ENCODE measurements at places on chromosomes 1 and 21.

- no peaks in the 10 kb centered on the region for H3K4me1 ChIP-seq
- H3K27ac ChIP-seq = no peak overlapping the region
- no peak overlapping the region for H3K4me3 ChIP-seq
- H3K36me3 ChIP-seq = no peaks in the 10 kb centered on the region
Measured at GRCh38 chr1:87370544-87370943, 41.9 kb downstream of the LMO4 start.

GRCh38 chr1:17292299-17293160 lies 15.5 kb upstream of the PADI4 start:
- H3K27ac ChIP-seq = peak overlapping the region; percentile 13
- peaks cover 11% of the 10 kb centered on the region for H3K4me1 ChIP-seq
- peaks cover 34% of the 10 kb centered on the region for H3K27me3 ChIP-seq
- H3K36me3 ChIP-seq = no peaks in the 10 kb centered on the region
- DNase-seq = no peak

DNA sequence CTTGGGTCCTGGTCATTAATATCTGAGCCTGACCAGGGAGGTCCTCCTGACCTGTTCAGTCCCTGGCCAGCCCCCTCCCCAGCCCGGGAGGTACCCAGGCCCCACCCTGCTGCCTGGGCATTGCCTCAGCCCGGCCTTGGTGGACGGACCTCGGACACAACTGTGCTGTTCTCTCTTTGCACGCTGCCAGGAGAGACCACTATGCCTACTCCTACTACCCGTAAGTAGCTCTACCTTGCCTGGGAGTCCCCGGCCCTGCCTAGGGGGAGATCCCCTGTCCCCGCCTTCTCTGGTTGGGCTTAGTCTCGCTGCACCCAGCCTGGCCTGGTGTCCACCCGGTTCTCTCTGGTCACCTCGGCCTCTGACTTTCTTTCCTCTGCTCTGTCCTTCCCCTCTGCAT lies 53.2 kb downstream of the PTPRU start:
- H3K27me3 ChIP-seq = no peaks in the 10 kb centered on the region
- H3K36me3 ChIP-seq = no peaks in the 10 kb centered on the region
- DNase-seq = no peak
- H3K4me3 ChIP-seq = no peak overlapping the region

DNA sequence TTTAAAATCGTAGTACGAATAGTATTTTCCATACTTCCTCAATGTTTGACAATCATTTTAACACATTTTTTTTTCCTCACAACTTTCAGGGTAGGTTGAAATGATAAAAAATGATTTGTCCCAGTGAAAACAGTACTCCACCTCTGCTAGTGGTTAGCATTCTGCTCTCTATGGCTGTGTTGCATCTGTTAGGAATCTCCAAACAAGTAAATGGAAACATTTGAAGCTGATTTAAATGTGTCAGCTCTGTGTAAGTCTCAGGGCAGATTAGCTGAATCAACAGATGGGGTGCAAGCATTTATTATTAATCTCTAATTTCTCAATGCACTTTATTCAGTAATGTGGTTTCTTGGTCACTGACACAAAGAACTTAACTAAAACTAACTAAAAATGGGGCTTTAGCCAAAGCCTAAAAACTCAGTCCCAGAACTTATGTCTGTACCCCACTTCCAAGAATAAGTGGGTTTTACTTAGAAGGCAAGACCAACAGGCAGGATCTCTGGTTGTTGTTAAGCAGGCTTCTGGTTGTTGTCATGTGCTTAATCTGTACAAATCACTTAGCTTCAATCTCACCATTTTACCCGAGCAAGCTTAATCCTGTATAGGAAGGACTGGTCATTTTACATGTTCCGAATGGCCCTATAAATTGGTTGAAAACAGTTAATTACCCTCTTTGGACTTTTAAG lies 67.8 kb downstream of the PRRX1 start:
- no peak overlapping the region for H3K27ac ChIP-seq
- no peaks in the 10 kb centered on the region for H3K36me3 ChIP-seq
- no peaks in the 10 kb centered on the region for H3K27me3 ChIP-seq
- DNase-seq = no peak
- H3K4me1 ChIP-seq = no peaks in the 10 kb centered on the region
- no peak overlapping the region for H3K4me3 ChIP-seq

- no peak overlapping the region for H3K4me3 ChIP-seq
- H3K27me3 ChIP-seq = no peaks in the 10 kb centered on the region
- H3K36me3 ChIP-seq = no peaks in the 10 kb centered on the region
- no peak for DNase-seq
- no peaks in the 10 kb centered on the region for H3K4me1 ChIP-seq
Measured at GRCh38 chr1:236060286-236060685, 4.6 kb downstream of the NID1 start.

GRCh38 chr1:167248707-167249642 lies 28.3 kb downstream of the POU2F1 start:
- H3K36me3 ChIP-seq = no peaks in the 10 kb centered on the region
- H3K4me1 ChIP-seq = no peaks in the 10 kb centered on the region
- H3K27ac ChIP-seq = no peak overlapping the region
- no peak overlapping the region for H3K4me3 ChIP-seq
- H3K27me3 ChIP-seq = no peaks in the 10 kb centered on the region
- DNase-seq = no peak

- DNase-seq = no peak
- no peak overlapping the region for H3K4me3 ChIP-seq
- no peaks in the 10 kb centered on the region for H3K4me1 ChIP-seq
- no peaks in the 10 kb centered on the region for H3K27me3 ChIP-seq
- H3K36me3 ChIP-seq = no peaks in the 10 kb centered on the region
Measured at GRCh38 chr1:17184161-17184665, 20.7 kb upstream of the PADI1 start.

GRCh38 chr1:156499842-156500542 lies 583 bp downstream of the MEF2D start:
- H3K36me3 ChIP-seq = no peaks in the 10 kb centered on the region
- no peaks in the 10 kb centered on the region for H3K27me3 ChIP-seq
- peak overlapping the region; percentile 85 for H3K4me3 ChIP-seq
- peak overlapping the region; percentile 100 for H3K27ac ChIP-seq
- peaks cover 78% of the 10 kb centered on the region for H3K4me1 ChIP-seq

- no peaks in the 10 kb centered on the region for H3K36me3 ChIP-seq
- no peak overlapping the region for H3K4me3 ChIP-seq
- no peak overlapping the region for H3K27ac ChIP-seq
Measured at GRCh38 chr21:29715089-29715488, 224.7 kb downstream of the GRIK1 start.

DNA sequence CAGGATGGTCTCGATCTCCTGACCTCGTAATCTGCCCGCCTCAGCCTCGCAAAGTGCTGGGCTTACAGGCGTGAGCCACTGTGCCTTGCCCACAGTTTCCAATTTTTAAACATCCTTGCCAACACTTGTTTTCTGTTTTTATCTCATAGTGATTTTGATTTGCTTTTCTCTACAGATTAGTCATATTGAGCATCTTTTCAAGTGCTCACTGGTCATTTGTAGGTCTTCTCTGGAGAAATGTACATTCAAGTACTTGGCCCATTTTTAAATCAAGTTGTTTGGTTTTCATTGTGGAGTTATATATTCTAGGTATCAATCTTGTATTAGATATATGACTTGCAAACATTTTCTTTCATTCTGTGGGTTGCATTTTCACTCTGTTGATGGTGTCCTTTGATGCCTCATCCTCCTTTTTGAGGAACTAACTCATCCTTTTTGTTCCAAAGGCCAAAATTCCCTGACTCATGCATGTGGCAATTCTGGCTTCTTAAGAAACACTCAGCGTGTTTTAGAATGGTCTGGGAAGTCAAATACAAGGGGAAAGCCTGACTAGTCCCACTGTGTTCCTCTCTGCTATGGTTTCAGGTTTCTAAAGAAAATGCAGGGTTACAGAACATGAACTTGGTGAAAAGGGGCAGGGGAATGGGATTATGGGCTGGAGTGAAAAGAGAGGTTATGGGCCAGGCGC lies 37.3 kb downstream of the PTAFR start:
- H3K27me3 ChIP-seq = no peaks in the 10 kb centered on the region
- no peaks in the 10 kb centered on the region for H3K36me3 ChIP-seq
- H3K27ac ChIP-seq = no peak overlapping the region
- DNase-seq = no peak
- no peak overlapping the region for H3K4me3 ChIP-seq

DNA sequence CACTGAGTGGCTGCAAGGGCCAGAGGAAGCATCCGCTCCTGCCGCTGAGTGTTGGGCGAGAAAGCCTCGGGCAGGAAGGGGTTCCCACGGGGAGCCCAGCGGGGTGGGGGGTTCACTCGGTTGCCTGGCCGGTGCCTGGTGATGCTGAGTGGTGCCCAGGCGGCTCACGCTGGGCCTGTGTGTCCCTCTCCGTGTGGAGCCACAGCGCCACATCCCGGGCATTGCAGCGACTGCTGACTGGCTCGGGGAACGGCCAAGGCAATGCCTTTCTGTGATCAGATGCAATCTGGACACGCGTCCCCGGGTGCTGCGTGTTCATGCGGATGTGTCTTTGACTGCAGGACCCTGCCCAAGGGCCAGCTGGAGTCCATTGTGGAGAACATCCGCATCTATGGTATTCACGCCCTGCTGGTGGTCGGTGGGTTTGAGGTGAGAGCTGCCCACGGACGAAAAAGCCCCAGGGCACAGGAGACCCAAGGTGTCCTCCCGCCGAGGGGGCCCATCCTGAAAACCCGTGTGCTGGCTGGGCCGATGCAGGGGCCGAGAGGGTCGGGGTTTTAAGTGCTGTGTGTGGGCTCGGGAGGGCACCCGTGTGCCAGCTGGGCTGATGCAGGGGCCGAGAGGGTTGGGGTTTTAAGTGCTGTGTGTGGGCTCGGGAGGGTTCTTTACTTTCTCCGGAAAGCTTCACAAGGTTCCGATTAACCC lies 16.4 kb downstream of the CFAP410 start:
- DNase-seq = no peak
- no peak overlapping the region for H3K4me3 ChIP-seq
- no peaks in the 10 kb centered on the region for H3K4me1 ChIP-seq
- peaks cover 100% of the 10 kb centered on the region for H3K36me3 ChIP-seq
- no peaks in the 10 kb centered on the region for H3K27me3 ChIP-seq

DNA sequence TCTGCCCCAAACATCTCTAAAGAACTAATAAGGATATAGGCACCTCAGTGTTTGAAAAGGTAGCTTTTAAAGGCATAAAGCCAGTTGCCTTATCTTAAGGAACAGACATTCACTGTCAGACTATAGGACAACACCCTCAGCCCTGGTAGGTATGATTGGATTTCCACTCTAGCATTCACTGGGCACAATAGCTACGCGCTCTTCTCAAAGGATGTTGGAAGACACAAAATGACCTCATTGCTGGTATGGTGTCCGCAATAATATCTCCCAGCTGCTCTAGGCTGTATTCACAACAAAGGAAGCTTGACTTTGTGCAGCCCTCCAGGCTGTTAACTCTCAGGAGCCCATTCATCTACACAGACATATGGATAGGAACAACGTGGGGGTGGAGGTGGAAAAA lies 119.4 kb upstream of the CXADR start:
- H3K27ac ChIP-seq = no peak overlapping the region
- no peaks in the 10 kb centered on the region for H3K27me3 ChIP-seq
- H3K4me1 ChIP-seq = no peaks in the 10 kb centered on the region

DNA sequence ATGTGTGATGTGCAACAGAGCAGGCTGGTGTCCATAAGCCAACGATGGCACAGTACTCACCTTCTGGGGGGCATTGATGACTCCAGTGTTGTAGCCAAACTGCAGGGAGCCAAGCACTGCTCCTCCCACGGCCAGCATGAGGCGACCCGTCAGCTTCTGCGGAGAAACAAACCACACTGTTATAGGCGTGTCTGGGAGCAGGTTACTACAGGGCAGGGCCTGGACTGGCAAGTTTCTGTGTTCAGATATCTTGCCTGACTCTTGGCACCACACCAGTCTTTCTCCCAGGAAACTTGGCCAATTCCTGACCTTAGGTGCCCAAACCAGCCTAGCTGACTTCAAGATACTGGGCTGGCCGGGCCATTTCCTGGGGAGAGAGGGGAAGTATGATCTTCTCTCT lies 15.5 kb downstream of the SLC2A1 start:
- H3K4me3 ChIP-seq = no peak overlapping the region
- no peak for DNase-seq
- H3K4me1 ChIP-seq = peaks cover 100% of the 10 kb centered on the region
- H3K36me3 ChIP-seq = peaks cover 54% of the 10 kb centered on the region
- H3K27ac ChIP-seq = peak overlapping the region; percentile 88
- H3K27me3 ChIP-seq = no peaks in the 10 kb centered on the region

- H3K27me3 ChIP-seq = no peaks in the 10 kb centered on the region
- H3K27ac ChIP-seq = no peak overlapping the region
- no peaks in the 10 kb centered on the region for H3K4me1 ChIP-seq
Measured at GRCh38 chr21:21057349-21058062, 59.3 kb downstream of the NCAM2 start.

DNA sequence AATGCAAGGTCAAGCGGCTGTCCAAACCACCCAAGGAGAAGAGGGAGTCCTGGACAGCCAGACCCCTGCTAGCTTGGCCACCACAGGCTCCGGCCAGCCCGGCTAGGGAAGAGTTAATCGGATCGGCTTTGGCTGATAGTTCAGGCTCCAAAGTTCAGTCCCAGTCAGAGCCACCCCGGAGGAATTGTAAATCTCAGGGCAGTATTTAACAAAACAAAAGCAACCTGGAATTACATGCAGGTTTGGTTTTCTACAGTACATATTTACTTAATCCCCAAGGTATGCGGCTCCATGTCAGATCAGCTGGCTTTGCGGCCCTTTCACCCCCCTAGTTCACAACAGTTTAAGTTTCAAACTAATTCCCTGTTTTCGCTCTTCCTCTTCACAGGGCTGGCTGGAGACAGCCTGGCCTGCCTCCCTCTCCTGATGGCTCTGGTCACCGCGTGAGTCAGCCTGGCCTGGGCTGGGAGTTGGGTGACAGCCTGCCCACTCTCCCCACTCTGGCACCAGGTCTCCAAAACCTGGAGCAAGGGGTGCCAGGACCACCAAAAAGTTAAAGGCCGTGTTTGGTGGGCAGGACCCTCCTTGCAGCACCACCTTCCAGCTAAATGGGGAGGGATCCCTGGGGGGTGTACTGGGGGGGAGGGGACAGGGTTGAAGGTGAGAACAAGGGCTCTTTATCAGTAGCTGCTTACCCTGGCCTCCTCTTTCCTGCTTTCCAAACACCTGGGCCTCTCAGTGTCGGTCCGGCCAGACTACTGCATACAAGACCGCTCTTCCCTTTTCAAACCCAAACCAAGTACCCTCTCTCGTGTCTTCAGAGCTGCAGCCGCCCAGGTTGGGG lies 1.9 kb downstream of the DHRS3 start:
- no peak for DNase-seq
- H3K4me3 ChIP-seq = peak overlapping the region; percentile 87
- no peaks in the 10 kb centered on the region for H3K27me3 ChIP-seq
- peaks cover 37% of the 10 kb centered on the region for H3K4me1 ChIP-seq
- H3K27ac ChIP-seq = peak overlapping the region; percentile 99
- no peaks in the 10 kb centered on the region for H3K36me3 ChIP-seq

DNA sequence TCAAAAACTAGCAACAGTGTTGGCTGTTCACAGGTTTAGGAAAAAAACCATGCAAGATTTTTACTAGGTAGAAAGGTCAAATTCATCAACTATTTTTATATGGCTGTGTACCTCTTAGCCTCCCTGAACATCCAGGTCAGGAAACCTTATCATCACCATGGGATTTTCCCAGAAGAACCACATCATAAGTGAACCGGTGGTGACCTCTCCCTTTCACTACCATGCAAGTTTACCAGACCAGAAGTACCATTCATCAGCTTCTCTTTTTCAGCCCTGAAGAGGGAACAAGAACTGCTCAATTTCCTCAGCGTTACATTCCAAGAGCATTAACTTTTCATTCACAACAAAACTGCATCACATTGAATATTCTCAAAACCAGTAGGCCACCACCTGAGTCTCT lies 5.9 kb downstream of the SSBP3 start:
- no peak for DNase-seq
- peaks cover 62% of the 10 kb centered on the region for H3K4me1 ChIP-seq
- H3K36me3 ChIP-seq = peaks cover 78% of the 10 kb centered on the region
- no peaks in the 10 kb centered on the region for H3K27me3 ChIP-seq
- H3K4me3 ChIP-seq = no peak overlapping the region
